ENCODE measurements at places on chromosomes 4 and X.

DNA sequence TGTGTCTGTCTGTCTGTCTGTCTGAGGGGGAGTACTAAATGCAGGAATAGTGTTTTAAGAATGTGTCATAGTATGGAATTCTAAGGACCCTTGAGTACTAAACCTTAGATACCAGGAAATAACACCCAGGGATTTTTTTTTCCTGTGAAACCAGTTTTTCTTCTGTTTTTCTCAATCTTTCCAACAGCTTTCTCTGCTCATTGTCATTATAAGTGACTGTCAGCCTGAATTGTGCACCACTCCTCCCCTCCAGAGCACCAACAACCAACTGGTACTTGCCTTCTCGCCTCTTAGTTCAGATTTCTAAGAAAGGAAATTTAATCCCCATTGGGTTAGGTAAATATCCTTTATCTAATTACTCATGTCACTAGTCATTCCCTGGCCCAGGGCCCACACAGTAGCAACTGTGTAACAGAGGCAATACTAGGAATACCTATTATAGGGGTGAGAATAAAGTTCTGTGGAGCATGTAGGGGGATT, 320.6 kb downstream of the ADGRL3 start:
- DNase-seq, result no peak

- DNase-seq, result no peak
Observed at GRCh38 chr4:126725906-126726305, 906.9 kb upstream of the INTU start.

DNA sequence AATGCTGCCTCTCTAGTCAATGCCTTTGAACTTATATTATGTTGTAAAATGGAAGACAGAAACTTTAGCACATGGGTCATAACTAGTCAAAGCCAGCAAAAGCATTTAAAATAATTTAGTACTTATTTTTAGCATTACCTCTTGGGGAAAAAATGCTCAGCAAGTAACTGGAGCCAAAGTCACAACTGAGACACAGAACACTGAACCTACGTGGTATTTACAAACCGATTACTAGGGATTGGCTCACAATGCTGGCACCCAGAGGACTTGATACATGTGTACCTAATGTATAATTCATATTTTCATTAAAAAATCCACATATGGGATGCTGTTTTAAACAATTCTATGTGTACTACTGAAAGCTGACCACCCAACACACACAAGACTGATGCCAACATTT, 38.4 kb downstream of the PHKA2 start:
- no peak for DNase-seq

GRCh38 chrX:95703696-95704095, 980.9 kb upstream of the DIAPH2 start:
- DNase-seq, result no peak

- DNase-seq, result no peak
Observed at GRCh38 chrX:5876984-5877596, 351.6 kb downstream of the NLGN4X start.

- DNase-seq, result no peak
Observed at GRCh38 chrX:17801431-17801830, 59.7 kb downstream of the RAI2 start.

- no peak for DNase-seq
Observed at GRCh38 chr4:77994194-77994721, 62.9 kb upstream of the FRAS1 start.

DNA sequence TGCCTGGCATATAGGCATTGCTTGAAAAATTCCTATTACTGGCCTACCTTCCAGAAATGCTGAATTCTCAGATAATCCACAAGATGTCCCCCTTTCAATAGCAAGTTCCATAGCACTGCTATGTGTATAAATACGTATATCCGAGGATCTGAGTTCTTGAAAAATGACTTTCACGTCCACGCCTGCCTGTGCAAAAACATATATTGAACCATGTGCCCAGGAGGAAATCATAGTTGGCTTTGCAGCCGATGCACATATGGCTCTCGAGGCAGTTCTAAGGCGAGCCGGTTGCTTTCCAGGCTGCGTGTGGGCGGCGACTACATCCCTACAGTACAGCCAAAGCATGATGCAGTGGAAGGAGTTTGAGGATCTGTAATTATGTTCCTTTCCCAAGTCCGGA, 55.4 kb upstream of the ESX1 start:
- DNase-seq, result no peak

DNA sequence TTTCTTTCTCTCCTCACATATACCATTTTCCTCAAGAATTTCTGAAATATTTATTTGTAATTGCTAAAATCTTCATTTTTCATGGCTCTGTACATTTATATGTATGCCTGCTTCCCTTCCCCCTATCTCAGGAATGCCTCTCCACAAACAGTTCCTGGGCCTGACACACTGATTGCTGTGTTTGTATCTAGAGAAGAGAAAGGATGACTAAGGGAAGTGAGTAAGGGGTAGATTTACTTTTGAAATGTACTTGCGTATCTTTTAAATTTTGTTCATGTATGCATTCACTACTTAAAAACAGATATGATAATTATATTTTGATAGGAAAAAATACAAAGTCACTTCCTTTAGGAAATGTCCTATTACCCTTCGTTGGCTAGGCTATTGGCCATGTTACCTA, 790.8 kb downstream of the PCDH18 start:
- DNase-seq, result no peak

GRCh38 chr4:112130906-112131305, 14.3 kb upstream of the FAM241A start:
- no peak for DNase-seq

- DNase-seq, result no peak
Observed at GRCh38 chr4:137432446-137433311, 99.6 kb downstream of the PCDH18 start.

- no peak for DNase-seq
Observed at GRCh38 chr4:17098996-17099395, 200.6 kb upstream of the LDB2 start.

- no peak for DNase-seq
Observed at GRCh38 chrX:131802836-131803626, 220.1 kb upstream of the STK26 start.

- no peak for DNase-seq
Observed at GRCh38 chr4:158397781-158398180, 123.9 kb upstream of the RXFP1 start.

DNA sequence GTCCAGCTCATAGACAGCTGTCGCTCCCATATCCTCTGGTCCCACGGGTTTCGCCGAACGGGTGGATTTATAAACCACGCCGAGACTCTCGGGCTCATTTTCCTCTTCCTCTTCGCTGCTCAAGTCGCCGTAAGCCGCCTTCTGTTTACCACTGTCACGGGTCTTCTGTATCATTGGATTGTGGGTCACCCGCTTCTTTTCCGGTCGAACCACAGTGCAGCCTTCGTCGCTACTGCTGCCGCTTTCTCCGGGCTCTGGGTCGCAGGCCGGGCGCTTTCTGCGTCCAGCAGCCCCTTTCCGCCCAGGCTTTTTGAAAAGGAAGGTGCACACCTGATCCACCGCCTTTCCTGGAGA, 311 bp downstream of the RNF113A start:
- DNase-seq, result no peak

- DNase-seq, result no peak
Observed at GRCh38 chr4:23388699-23389395, 501.0 kb downstream of the PPARGC1A start.

GRCh38 chrX:43505769-43506168, 150.3 kb upstream of the MAOA start:
- DNase-seq, result no peak

GRCh38 chr4:149072384-149072783, 630.2 kb upstream of the NR3C2 start:
- DNase-seq, result no peak

GRCh38 chr4:123783921-123784320, 387.3 kb downstream of the SPRY1 start:
- no peak for DNase-seq

DNA sequence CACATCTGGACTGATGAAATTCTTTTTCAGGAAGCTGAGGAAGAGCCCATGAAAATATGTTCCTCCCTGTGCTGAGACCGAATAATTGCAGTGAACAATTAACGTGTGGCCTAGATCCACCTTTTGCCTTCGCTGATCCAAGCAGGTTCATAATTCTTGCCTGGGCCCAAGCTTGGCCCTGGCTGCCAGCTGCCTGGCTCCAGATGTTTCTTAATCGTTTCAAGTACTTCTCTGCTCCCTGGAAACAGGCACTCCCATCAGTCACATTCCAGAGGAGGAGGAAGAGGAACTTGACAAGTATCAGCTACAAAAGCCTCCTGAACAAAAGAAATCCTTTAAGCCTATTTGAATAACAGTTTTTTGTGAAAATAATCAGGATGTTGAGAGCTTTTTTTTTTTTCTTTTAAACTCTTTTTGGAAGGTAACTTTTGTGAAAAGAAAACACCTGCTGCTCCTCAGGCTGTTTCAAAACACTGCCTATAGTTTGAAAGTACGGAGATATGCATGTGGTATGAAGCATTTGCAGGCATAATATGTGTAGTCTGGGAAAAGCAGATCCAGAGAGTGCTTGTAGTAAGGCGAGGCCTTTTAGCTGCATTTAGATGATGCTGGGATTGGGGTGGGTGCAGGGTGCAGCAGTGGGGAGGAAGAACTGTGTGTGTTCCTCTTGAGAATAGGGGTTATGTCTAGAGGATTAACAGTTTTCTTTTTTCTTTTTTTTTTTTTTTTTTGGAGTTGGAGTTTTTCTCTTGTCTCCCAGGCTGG, 154.4 kb downstream of the PTTG2 start:
- DNase-seq, result no peak

DNA sequence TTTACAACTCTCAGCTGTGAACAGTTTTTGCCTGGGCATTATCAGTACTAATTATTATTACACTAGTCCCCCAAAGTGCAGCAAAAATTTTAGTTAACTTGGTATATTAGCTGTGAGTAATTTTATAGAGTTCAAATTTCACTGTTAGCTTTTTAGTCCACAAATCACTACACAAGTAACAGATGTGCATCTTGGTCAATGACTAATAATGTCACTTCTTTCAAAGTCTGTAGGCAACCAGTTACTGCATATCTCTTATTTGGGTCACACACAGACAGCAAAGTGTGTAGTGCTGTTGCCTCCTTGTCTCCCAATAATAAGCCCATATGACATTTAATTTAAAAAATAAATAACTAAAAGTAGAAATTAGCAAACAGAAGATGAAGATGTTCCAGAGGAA, 159.9 kb downstream of the SCFD2 start:
- no peak for DNase-seq

DNA sequence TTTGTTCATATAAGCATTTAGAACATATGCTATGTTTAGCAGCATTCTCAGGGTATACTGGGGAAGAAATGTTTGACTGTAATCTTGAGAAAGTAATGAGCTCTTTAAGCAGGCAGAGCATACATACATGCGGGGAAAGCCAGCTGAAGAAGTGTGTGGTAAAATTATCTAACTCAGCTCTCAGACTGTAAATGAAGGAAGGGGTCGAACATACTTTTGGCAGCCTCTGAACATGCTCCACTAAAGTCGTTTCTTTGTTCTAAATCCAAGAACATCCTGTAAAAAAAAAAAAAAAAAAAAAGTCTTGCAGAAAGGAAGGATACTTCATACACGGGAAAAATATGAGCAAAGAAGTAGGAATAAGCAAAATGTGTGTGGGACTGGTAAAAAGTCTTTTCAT, 224.8 kb downstream of the GRID2 start:
- no peak for DNase-seq

DNA sequence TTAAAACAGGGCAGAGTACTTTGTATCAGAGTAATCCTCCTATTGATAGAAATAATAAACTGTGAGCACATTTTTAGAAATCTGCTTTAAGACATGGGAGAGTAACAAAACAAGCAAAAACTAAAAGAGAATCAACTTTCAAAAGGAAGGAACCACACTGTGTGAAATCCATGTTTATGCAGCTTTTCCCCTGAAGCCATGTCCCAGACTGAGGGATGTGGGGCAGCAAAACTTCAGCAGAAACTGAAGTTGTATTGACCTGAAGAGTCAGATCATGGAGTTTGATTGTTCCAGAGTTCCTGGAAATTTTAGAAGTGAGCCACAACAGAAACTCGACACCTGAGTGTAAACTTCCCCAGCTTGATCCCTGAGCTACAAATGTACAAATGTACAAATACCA, 53.2 kb downstream of the COMMD8 start:
- no peak for DNase-seq

DNA sequence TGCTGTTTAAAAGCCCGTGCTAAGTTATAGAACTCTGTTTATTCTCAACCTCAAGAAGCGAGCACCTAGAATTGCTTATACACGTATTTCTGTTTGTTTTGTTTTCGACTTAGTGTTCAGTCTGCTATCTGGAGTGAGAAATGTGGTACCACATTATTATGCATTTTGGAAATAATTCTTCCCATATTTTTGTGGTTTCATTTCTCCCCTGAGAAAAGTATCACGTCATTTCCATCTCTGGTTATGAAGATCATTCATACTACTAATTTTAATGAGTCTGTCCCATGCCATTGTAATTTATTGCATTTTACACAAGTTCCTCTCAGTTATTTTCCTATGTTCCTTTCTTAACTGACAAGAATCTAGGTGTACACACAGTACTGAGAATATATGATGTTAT, 186.0 kb downstream of the DCHS2 start:
- DNase-seq, result no peak

GRCh38 chr4:173943547-173943946, 339.9 kb downstream of the FBXO8 start:
- no peak for DNase-seq

DNA sequence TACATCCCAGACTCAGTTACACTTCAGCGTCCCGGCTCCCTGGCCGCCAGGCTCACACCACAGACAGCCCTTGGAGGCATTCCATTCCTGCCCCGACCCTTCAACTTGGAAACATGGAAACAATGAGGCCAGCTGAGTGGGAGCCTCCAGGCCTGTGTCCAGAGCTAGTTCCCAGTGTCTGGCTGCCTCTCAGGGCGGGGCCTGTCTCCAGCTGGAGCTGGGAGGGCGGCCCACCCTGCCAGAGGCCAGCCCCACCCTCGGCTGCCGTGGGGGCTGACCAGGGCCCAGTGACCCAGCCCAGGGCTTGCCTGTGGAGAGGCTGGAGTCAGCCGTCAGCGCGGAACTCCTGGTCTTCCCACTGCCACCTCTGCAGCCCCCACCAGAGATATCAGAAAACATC, 37.4 kb upstream of the SPON2 start:
- no peak for DNase-seq

DNA sequence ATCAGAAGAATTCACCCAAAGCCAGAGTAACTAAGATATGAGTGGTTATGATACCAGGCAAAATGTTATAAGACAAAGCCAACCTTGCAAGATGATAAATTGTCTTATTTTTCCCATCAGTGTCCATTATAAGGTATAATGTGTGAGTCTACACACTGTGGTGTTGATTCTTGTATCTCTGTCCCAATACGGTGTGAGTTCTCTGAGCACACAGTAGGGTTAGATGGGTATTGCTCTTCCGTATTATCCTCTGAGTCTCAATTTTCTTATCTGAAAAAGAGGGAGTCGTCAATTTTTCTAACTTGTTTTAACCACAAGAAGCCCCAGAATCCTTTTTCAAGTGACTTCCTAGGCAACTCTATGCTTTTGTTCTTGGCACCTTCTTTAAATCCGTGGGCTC, 69.9 kb downstream of the HMGB2 start:
- no peak for DNase-seq

- DNase-seq, result no peak
Observed at GRCh38 chrX:10054396-10054795, 87.2 kb downstream of the CLDN34 start.

- DNase-seq, result no peak
Observed at GRCh38 chr4:16814361-16814760, 84.1 kb downstream of the LDB2 start.
